ENCODE measurements at places on chromosomes 5 and 9. TPM values are rescaled to one million over a fixed set of nuclear protein-coding genes. Genes with fewer than 3 reads are reported as not detected.

GRCh38 chr9:16732546-16732945 is 137.9 kb downstream of the BNC2 start:
- no peak overlapping the region for H3K27ac ChIP-seq
- DNase-seq = no peak
- H3K4me1 ChIP-seq = no peaks in the 10 kb centered on the region
- no peak overlapping the region for H3K4me3 ChIP-seq

DNA sequence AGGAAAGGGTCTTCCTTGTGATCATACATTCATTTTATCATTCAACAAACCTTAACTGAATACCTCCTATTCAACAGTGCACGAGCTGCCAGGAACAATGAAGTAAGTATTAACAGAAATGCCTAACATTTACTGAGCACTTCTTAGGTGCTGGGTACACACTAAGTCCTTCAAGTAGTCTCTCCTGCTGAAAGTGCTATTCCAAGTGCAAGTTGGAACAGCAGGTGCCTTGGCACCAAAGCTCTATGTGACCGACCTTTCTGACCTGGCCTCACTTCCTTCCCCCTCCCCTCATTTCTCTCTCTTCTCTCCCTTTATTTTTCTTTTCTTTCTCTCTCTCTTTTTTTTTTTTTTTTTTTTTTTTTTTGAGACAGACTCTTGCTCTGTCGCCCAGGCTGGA is 94.5 kb downstream of the GRIA1 start:
- H3K27ac ChIP-seq = no peak overlapping the region
- no peak overlapping the region for H3K4me3 ChIP-seq
- no peaks in the 10 kb centered on the region for H3K4me1 ChIP-seq
- no peaks in the 10 kb centered on the region for H3K36me3 ChIP-seq

GRCh38 chr5:162543437-162543836 is 475.9 kb downstream of the GABRG2 start:
- H3K36me3 ChIP-seq = no peaks in the 10 kb centered on the region
- H3K4me3 ChIP-seq = no peak overlapping the region
- no peak overlapping the region for H3K27ac ChIP-seq
- DNase-seq = no peak

DNA sequence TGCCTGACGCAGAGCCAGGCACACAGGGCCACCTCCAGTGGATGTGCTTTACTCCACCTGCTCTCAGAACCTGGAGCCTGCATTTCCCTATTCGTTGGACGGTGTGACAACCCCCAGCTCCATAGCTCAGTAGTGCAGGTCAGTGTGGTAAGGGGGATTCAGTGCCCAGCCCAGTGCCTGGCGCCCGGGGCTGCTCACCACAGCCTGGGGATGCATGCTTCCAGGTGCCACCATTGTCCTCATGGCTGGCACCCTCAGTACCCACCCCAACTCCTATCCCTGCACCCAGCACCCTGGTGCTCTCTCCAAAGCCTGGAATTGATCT is 32.8 kb upstream of the ADAMTS2 start:
- H3K4me3 ChIP-seq = no peak overlapping the region
- no peak overlapping the region for H3K27ac ChIP-seq
- H3K27me3 ChIP-seq = no peaks in the 10 kb centered on the region
- no peaks in the 10 kb centered on the region for H3K36me3 ChIP-seq

DNA sequence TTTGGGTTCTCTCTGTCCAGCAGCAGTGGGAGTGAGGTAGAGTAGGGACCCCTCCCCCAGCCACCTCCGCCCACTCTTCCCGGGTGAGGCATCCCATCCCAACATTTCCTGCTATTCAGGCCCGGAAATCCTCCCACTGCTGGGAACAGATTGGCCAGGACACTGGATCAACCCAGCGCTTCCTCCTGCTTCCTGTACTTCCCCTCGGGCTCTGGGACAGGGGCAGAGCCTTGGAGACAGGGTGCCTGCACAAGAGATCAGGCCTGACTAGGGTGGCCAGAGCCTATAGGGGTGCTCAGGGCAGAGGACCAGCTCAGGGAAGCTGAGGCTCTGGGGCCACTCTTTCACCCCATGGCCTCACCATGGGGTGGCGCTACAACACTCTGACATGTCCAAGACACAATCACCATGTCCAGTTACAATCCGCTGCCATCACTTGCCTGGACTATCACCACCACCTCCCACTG is 14.5 kb downstream of the SH2D3C start:
- H3K27me3 ChIP-seq = no peaks in the 10 kb centered on the region
- no peak overlapping the region for H3K4me3 ChIP-seq

DNA sequence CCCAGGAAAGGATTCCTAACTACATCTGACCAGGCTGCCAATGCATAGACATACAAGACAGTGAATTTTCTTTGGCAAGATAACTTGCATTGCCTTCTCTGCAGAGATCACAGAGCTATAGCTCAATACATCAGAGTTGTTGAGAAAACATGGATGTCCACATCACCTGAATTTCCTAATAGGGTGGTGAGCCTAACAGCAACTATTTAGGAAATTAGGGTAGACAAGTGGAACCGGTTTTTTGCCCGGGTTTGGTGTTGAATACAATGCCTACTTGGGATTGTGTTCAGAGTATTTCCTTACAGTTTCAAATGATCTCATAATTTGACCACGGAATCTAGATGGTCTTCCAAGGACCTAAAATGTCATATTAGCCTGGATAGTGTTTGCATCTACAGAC is 262.7 kb downstream of the KIF4B start:
- no peak overlapping the region for H3K27ac ChIP-seq
- DNase-seq = no peak
- H3K27me3 ChIP-seq = no peaks in the 10 kb centered on the region
- H3K4me1 ChIP-seq = no peaks in the 10 kb centered on the region
- no peak overlapping the region for H3K4me3 ChIP-seq
- H3K36me3 ChIP-seq = no peaks in the 10 kb centered on the region

DNA sequence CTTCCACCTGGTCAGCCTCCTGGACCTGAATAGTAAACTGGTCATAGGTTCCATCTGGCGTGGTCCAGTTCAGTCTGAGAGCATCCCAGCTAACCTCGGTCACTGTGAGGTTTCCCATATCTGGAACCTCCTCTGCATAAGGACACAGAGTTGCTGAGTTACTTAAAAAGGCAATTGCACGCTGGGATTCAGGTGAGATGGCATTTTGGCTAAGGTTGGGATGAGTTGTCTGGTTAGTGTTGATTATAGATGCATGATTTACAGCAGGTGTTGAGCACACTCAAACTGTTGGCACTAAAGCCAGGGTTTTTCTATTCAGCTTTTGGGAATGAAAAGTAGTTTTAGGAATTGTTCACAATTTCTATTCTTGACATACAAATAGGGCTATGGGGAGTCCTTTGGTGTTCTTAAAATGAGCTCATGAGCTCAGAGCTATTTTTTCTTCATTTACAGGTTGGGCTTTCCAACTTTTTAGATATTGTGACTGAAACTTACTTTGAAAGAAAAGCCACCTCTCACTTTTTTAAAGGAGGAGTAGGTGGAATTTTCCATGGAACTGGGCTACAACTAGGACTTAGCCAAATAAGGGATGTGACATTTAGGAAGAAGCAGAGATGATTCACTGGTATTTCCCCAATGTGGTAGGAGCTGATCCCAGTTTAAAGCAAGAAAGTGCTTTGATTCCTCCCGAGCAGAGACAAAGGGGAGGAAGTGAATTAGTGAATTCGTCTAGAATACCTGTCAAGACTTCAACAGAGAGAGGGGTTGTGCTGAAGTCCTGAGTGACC is 54.7 kb downstream of the TNC start:
- H3K36me3 ChIP-seq = no peaks in the 10 kb centered on the region
- H3K4me1 ChIP-seq = peaks cover 9% of the 10 kb centered on the region
- H3K4me3 ChIP-seq = no peak overlapping the region

The CTNND2 gene
- total RNA-seq = not detected

The C5orf58 gene
- total RNA-seq = not detected

- H3K4me1 ChIP-seq = no peaks in the 10 kb centered on the region
- no peaks in the 10 kb centered on the region for H3K27me3 ChIP-seq
- H3K36me3 ChIP-seq = no peaks in the 10 kb centered on the region
- H3K27ac ChIP-seq = no peak overlapping the region
Measured at GRCh38 chr5:27158775-27159174, 120.4 kb upstream of the CDH9 start.

- DNase-seq = no peak
- H3K27me3 ChIP-seq = no peaks in the 10 kb centered on the region
- no peaks in the 10 kb centered on the region for H3K4me1 ChIP-seq
- H3K4me3 ChIP-seq = no peak overlapping the region
Measured at GRCh38 chr9:106775960-106776359, 87.0 kb upstream of the ZNF462 start.

The FOXD4L3 gene
- total RNA-seq = not detected

The FGF10 gene
- not detected for total RNA-seq

GRCh38 chr5:3592298-3592697 is 3.3 kb upstream of the IRX1 start:
- H3K4me1 ChIP-seq = no peaks in the 10 kb centered on the region
- no peak overlapping the region for H3K27ac ChIP-seq
- H3K4me3 ChIP-seq = no peak overlapping the region
- H3K27me3 ChIP-seq = peaks cover 47% of the 10 kb centered on the region

GRCh38 chr5:127367029-127367428 is 76.4 kb downstream of the MEGF10 start:
- H3K4me3 ChIP-seq = no peak overlapping the region
- no peaks in the 10 kb centered on the region for H3K36me3 ChIP-seq
- DNase-seq = no peak
- no peaks in the 10 kb centered on the region for H3K4me1 ChIP-seq

- H3K36me3 ChIP-seq = peaks cover 5% of the 10 kb centered on the region
- peaks cover 8% of the 10 kb centered on the region for H3K27me3 ChIP-seq
- no peak overlapping the region for H3K4me3 ChIP-seq
- H3K4me1 ChIP-seq = peaks cover 20% of the 10 kb centered on the region
- H3K27ac ChIP-seq = peak overlapping the region; percentile 46
- no peak for DNase-seq
Measured at GRCh38 chr5:59760785-59761348, 132.7 kb downstream of the PDE4D start.

The IFNE gene
- not detected for total RNA-seq

DNA sequence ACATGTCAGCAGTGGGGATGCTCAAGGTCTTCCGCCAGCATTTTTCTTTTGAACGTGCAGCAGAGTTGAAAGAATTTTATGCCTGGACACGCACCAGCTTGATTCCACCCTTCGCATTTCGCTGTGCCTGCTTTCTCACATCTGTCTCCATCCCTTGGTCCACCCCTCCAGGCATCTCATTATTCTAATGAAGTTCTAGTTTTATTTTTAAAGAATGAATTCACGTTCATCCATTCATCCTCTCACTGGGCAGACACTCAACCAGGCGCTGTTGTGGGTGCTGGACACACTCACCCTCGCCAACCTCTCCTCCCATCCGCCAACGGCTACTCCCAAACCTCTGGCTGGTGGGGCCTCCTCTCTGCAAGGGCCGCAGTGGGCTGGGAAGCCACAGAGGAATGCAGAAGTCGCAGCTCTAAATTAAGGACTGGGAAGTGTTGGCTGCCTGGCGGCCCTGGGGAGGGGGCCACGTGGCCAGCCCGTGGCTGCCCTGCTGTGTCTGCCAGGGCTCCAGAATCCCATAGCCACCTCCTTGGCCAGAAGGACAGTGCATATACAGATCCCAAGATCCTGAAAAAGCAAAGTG is 6.7 kb downstream of the SUSD3 start:
- no peaks in the 10 kb centered on the region for H3K27me3 ChIP-seq
- peak overlapping the region; percentile 76 for H3K4me3 ChIP-seq
- peaks cover 57% of the 10 kb centered on the region for H3K36me3 ChIP-seq

The PCDHB8 gene
- total RNA-seq = not detected

DNA sequence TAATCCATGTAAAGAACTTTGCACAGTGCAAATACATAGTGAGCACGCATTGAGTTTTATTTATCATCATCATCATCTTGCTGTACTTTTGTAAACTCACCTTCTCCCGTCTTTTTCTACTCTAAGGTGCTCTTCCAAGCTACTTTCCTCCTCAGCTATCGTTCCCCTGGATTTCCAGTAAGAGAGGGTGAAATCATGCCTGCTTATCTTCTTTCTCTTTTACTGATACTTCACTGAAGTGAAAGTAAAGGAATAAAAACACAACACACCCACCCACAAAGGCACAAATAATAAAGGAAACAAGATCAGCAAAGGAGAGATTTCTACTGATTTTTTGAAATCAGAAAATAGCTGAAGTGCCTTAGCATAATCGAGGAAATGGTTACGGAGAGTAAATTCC is 509.9 kb downstream of the RAB3C start:
- no peaks in the 10 kb centered on the region for H3K36me3 ChIP-seq
- H3K27me3 ChIP-seq = peaks cover 7% of the 10 kb centered on the region
- peaks cover 63% of the 10 kb centered on the region for H3K4me1 ChIP-seq
- H3K4me3 ChIP-seq = peak overlapping the region; percentile 26

GRCh38 chr5:131532031-131532640 is 102.9 kb downstream of the RAPGEF6 start:
- H3K36me3 ChIP-seq = peaks cover 29% of the 10 kb centered on the region
- no peak for DNase-seq
- H3K27me3 ChIP-seq = no peaks in the 10 kb centered on the region
- H3K4me1 ChIP-seq = peaks cover 58% of the 10 kb centered on the region

The SLC6A19 gene
- total RNA-seq = not detected

DNA sequence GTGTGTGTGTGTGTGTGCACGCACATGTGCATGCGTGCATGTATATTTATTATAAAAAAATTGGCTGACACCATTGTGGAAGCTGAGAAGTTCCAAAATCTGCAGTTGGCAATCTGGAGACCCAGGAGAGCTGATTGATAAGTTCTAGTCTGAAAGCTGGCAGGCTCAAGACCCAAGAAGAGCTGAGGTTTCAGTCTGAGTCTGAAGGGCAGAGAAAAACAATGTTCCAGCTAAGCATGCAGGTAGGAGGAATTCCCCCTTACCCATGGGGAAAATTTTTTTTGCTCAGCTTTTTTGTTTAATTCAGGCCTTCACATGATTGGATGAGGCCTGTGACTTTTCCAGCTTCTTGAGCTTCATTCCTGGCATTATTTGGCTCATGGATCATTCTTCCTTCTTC is 31.2 kb upstream of the ACTBL2 start:
- H3K27me3 ChIP-seq = peaks cover 10% of the 10 kb centered on the region
- no peaks in the 10 kb centered on the region for H3K36me3 ChIP-seq
- DNase-seq = no peak

GRCh38 chr5:177372034-177372896 is 12.0 kb upstream of the SLC34A1 start:
- H3K4me3 ChIP-seq = peak overlapping the region; percentile 54
- H3K4me1 ChIP-seq = peaks cover 30% of the 10 kb centered on the region
- no peak for DNase-seq
- H3K27me3 ChIP-seq = no peaks in the 10 kb centered on the region
- H3K27ac ChIP-seq = peak overlapping the region; percentile 82

DNA sequence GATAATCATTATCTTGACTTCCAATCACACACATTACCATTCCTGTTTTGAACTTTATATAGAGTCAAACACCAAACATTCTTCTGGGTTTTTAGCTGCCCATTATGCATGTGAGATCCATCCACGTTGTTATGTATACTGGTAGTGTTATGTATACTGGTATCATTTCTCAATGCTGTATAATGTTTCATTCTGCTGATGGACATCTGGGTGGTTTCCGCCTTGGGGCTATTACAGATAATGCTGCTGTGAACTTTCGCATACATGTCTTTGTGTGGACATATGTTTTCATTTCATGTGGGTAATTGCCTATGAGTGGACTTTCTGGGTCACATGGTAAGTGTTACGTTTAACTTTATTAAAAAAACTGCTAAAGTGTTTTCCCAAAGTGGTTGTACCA is 217.8 kb upstream of the EFNA5 start:
- no peak overlapping the region for H3K27ac ChIP-seq
- peaks cover 3% of the 10 kb centered on the region for H3K36me3 ChIP-seq
- no peak for DNase-seq
- H3K27me3 ChIP-seq = no peaks in the 10 kb centered on the region

All from activated T-helper 2 cell treated with anti-CD3 and anti-CD28 coated beads, Interferon-gamma antibody, Interleukin-2, Interleukin-4, amounts not matched to agents 10 μg/mL and 5 μg/mL and 100 μg/mL, durations not matched to agents 14 hours and 24 hours and 36 hours (primary cell).